ENCODE measurements at places on chromosomes 6 and 20.

DNA sequence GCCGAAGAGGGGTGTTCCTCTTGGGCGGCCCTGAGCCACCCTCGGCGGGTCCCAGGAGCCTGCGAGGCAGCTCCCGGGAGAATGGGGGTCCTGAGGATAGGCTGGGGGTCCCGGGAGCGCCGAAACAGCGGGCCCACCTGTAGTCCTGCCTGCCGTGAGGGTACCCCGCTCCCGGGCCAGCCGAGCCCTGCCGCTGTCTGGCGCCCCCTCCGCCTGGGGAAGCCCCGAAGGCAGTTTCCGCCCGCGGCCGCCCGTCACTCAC is 280 bp downstream of the SPATA2 start:
- H3K4me1 ChIP-seq, result peaks cover 70% of the 10 kb centered on the region
- peak overlapping the region; percentile 96 for H3K27ac ChIP-seq
- peaks cover 4% of the 10 kb centered on the region for H3K36me3 ChIP-seq
- DNase-seq, result no peak
- no peaks in the 10 kb centered on the region for H3K27me3 ChIP-seq

DNA sequence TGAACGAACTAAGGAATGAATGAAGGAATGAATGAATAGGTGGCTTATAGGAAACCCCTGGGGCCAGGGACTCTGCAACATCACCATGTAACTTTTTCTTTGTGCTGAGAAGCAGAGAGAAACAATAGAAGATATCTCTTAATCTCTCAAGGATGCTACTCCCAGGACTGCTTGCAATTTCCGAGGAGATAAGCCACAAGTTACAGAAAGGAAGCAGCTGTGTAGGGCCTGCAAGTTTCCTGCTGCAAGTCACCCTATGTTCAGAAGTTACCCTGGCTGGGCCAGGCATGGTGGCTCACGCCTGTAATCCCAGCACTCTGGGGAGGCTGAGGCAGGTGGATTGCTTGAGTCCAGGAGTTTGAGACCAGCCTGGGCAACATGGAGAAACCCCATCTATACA is 7.3 kb upstream of the MAVS start:
- H3K27ac ChIP-seq, result peak overlapping the region; percentile 60
- DNase-seq, result no peak
- H3K4me1 ChIP-seq, result peaks cover 5% of the 10 kb centered on the region
- H3K4me3 ChIP-seq, result no peak overlapping the region
- H3K27me3 ChIP-seq, result no peaks in the 10 kb centered on the region

DNA sequence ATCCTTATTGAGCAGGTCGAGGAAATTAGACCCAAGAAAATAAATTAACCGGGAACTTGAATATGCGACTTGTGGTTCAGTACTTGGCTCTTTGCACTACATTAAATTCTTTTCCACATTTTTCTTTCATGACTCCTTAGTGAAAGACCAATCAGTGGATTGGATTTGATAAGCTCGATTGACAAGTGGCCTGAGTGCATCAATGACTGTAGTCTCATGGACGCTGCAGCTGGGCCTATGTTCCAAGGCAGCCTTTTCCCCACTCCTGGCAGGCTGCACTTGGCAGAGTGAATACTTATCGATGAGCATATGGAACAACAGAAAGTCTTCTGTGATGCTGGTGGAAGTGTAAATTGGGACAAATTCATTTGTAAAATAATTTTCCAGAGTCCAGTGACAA is 210.8 kb upstream of the EXOC2 start:
- H3K4me1 ChIP-seq, result no peaks in the 10 kb centered on the region
- no peak overlapping the region for H3K4me3 ChIP-seq

DNA sequence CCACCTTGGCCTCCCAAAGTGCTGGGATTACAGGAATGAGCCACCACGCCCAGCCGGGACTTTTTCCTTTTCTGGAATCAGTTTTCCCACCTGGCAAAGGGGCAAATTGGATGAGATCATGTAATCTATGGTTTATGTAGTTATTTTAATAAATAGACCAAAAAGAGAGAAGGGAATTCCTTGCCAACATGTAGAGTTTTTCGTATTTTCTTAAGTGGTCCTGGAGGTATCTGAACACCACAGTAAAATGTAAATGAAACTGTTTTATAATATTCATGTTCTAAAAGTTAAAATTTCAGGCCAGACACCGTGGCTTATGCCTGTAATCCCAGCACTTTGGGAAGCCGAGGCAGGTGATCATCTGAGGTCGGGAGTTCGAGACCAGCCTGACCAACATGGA is 185.1 kb upstream of the ZNF217 start:
- H3K27ac ChIP-seq, result no peak overlapping the region
- no peaks in the 10 kb centered on the region for H3K36me3 ChIP-seq
- H3K4me1 ChIP-seq, result no peaks in the 10 kb centered on the region
- H3K27me3 ChIP-seq, result no peaks in the 10 kb centered on the region

- H3K36me3 ChIP-seq, result no peaks in the 10 kb centered on the region
- DNase-seq, result no peak
- no peaks in the 10 kb centered on the region for H3K4me1 ChIP-seq
- no peak overlapping the region for H3K27ac ChIP-seq
- no peak overlapping the region for H3K4me3 ChIP-seq
- H3K27me3 ChIP-seq, result no peaks in the 10 kb centered on the region
Observed at GRCh38 chr6:17179530-17180073, 77.8 kb downstream of the STMND1 start.

DNA sequence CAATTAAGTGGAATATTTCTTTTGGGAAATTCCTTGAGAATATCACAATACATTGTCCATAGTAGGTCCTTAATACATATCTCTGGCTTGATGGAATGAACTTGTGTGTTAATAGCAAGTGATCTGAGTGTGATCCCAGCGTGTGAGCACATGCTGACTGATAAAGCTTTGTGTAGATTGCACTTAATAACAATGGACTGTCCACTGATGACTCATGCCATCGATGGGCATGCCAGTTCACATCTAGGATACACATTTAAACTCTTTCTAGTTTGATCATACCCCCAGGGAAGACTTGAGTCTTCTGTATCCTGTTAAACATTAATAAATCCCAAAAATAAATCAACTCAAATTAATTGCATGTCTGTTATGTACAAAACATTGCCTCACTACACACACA is 454.3 kb upstream of the SPTLC3 start:
- DNase-seq, result no peak
- no peaks in the 10 kb centered on the region for H3K36me3 ChIP-seq
- no peaks in the 10 kb centered on the region for H3K4me1 ChIP-seq
- no peak overlapping the region for H3K4me3 ChIP-seq

Measured in spleen (tissue), 13 donors.